Endothelial cell of umbilical vein (primary cell): ENCODE measurements at places on chromosomes 3 and 15.

GRCh38 chr15:87871258-87871681 lies 385.3 kb downstream of the NTRK3 start:
- H3K36me3 ChIP-seq: no peaks in the 10 kb centered on the region
- no peak overlapping the region for H3K27ac ChIP-seq
- no peak for DNase-seq

DNA sequence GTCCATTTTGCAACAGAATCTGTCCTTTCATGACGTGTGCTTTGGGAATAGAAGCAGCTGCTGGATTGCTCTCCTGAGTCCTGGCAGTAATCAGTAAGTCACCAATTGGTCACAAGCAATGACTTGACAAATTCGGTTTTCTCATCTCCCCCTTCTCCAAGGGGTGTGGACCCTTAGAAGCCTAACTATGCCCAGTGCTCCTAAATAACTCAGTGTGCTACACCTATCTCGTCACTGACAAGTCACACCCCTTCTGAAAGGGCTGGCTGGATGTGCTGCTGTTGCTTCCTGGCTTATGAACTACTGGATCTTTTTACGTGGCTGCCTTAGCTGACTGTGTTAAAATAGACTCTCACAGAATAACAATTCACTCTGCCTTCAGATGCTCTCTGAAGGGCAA lies 1351.5 kb downstream of the ZPLD1 start:
- H3K27me3 ChIP-seq: no peaks in the 10 kb centered on the region
- H3K4me3 ChIP-seq: no peak overlapping the region
- no peaks in the 10 kb centered on the region for H3K36me3 ChIP-seq
- H3K4me1 ChIP-seq: no peaks in the 10 kb centered on the region
- DNase-seq: no peak

- no peak overlapping the region for H3K27ac ChIP-seq
- H3K4me1 ChIP-seq: peaks cover 15% of the 10 kb centered on the region
- no peak for DNase-seq
- H3K36me3 ChIP-seq: peaks cover 29% of the 10 kb centered on the region
- H3K27me3 ChIP-seq: no peaks in the 10 kb centered on the region
Measured at GRCh38 chr3:49009396-49009795, 2.2 kb downstream of the WDR6 start.

- H3K4me3 ChIP-seq: no peak overlapping the region
- no peaks in the 10 kb centered on the region for H3K27me3 ChIP-seq
- H3K27ac ChIP-seq: no peak overlapping the region
- no peaks in the 10 kb centered on the region for H3K4me1 ChIP-seq
- H3K36me3 ChIP-seq: no peaks in the 10 kb centered on the region
Measured at GRCh38 chr3:127072971-127073783, 90.3 kb downstream of the PLXNA1 start.

- H3K27ac ChIP-seq: no peak overlapping the region
- no peaks in the 10 kb centered on the region for H3K36me3 ChIP-seq
- no peak for DNase-seq
Measured at GRCh38 chr3:72401005-72401545, 447.2 kb downstream of the SHQ1 start.

DNA sequence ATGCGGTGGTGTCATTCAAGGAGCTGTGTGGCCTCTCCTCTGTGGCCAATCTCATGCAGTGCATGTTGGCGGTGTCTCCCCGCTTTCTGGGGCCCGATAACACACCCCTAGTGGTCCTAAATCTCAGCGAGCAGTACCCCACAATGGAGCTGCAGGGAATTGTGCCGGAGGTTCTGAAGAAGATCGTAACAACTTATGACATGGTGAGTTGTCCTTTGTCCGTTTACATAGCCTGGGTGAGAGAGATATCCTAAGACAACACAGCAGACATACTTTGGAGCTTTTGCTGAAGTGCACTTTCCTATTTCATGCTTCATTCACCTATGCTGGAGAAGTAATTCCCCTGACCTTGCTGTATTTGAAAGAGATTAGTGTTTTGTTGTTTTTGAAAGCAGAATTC lies 130.0 kb downstream of the PLCL2 start:
- no peaks in the 10 kb centered on the region for H3K36me3 ChIP-seq
- H3K4me3 ChIP-seq: no peak overlapping the region
- no peak for DNase-seq
- no peaks in the 10 kb centered on the region for H3K27me3 ChIP-seq
- H3K27ac ChIP-seq: no peak overlapping the region

DNA sequence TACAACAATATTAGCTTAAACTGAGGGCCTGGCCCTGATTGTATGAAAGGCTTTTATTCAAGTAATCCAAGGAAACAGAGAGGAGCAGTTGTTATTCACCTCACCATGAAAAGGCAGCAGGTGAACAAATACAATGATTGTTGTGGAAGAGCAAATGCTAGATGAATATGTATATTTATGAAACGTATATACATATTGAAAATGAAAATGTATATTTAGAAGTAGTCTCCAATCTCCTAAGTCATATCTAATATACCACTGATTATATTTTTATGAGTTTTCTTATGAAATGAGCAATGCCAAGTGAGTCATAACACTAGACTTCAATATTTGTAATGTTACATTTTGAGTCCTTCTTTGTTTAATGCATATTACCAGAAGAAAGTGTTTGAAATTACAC lies 116.2 kb upstream of the KCNMB2 start:
- no peak overlapping the region for H3K27ac ChIP-seq
- H3K27me3 ChIP-seq: no peaks in the 10 kb centered on the region
- H3K4me1 ChIP-seq: no peaks in the 10 kb centered on the region
- H3K4me3 ChIP-seq: no peak overlapping the region

GRCh38 chr15:69704229-69704628 lies 251.6 kb downstream of the RPLP1 start:
- H3K27me3 ChIP-seq: no peaks in the 10 kb centered on the region
- no peak for DNase-seq
- no peaks in the 10 kb centered on the region for H3K4me1 ChIP-seq
- no peaks in the 10 kb centered on the region for H3K36me3 ChIP-seq

- no peak overlapping the region for H3K27ac ChIP-seq
- DNase-seq: peak; percentile 66
- H3K4me3 ChIP-seq: no peak overlapping the region
- no peaks in the 10 kb centered on the region for H3K4me1 ChIP-seq
- no peaks in the 10 kb centered on the region for H3K36me3 ChIP-seq
Measured at GRCh38 chr15:73240866-73241499, 127.8 kb downstream of the HCN4 start.

- peak; percentile 78 for DNase-seq
- H3K27me3 ChIP-seq: no peaks in the 10 kb centered on the region
Measured at GRCh38 chr15:66851311-66852063, 149.5 kb downstream of the SMAD6 start.

- peaks cover 6% of the 10 kb centered on the region for H3K36me3 ChIP-seq
- H3K4me1 ChIP-seq: peaks cover 4% of the 10 kb centered on the region
- no peak overlapping the region for H3K4me3 ChIP-seq
- no peak overlapping the region for H3K27ac ChIP-seq
Measured at GRCh38 chr3:27425896-27426565, 56.8 kb upstream of the NEK10 start.

- no peak overlapping the region for H3K4me3 ChIP-seq
- H3K36me3 ChIP-seq: peaks cover 5% of the 10 kb centered on the region
- H3K27ac ChIP-seq: no peak overlapping the region
- H3K4me1 ChIP-seq: no peaks in the 10 kb centered on the region
- DNase-seq: no peak
Measured at GRCh38 chr15:89157918-89158564, 63.3 kb downstream of the RLBP1 start.

DNA sequence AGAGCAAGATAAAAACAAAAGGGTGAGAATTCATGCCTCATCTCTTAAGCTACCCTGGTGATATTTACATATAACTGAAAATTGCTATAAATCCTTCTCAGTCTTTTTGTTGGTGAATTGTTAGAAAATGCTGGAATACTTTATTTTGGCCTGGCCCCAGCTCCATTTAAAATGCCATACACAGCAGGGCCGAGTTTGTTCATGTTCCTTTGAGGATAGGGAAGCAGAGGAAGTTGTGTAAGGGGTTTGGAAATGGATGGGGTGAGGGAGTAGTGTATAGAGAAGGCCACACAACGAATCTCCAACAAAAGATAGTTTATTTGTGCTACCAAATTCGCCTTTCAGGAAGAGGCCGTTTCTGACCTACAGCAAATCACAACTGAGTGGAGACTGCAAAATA lies 78.6 kb upstream of the ADAMTS9 start:
- no peaks in the 10 kb centered on the region for H3K36me3 ChIP-seq
- DNase-seq: peak; percentile 11
- H3K4me1 ChIP-seq: no peaks in the 10 kb centered on the region
- no peak overlapping the region for H3K27ac ChIP-seq
- no peaks in the 10 kb centered on the region for H3K27me3 ChIP-seq

GRCh38 chr15:82530606-82531379 lies 9.5 kb downstream of the RPS17 start:
- no peaks in the 10 kb centered on the region for H3K27me3 ChIP-seq
- no peaks in the 10 kb centered on the region for H3K4me1 ChIP-seq
- no peak overlapping the region for H3K27ac ChIP-seq
- H3K36me3 ChIP-seq: no peaks in the 10 kb centered on the region

DNA sequence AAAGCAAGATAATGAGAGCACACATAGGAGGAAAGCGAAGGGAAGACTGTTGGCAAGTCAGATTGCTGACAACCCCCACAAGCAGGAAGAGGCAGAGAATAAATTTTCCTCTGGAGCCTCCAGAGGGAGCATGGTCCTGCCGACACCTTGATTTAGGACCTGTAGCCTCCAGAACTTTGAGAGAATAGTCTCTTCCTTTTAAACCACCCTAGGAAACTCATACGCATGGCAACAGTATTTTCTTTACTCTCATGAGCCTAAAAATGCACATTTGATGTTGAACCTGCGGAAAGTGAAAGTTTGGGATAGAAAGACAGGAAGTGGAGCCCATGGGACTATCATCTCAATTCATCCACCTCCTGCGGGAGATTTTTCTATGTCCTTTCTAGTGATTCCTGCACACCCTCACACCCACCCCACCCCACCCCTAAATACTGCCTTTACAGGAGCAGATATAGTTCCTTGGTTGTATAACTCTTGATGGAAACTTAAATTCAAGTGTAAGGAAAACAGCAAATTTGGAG lies 116.7 kb upstream of the LPP start:
- DNase-seq: peak; percentile 43
- H3K36me3 ChIP-seq: no peaks in the 10 kb centered on the region
- no peaks in the 10 kb centered on the region for H3K4me1 ChIP-seq
- no peak overlapping the region for H3K27ac ChIP-seq

- no peak overlapping the region for H3K4me3 ChIP-seq
- H3K27ac ChIP-seq: no peak overlapping the region
- no peaks in the 10 kb centered on the region for H3K4me1 ChIP-seq
- no peak for DNase-seq
- no peaks in the 10 kb centered on the region for H3K36me3 ChIP-seq
- no peaks in the 10 kb centered on the region for H3K27me3 ChIP-seq
Measured at GRCh38 chr3:81968658-81969057, 207.2 kb upstream of the GBE1 start.

GRCh38 chr3:153041181-153041580 lies 120.8 kb upstream of the RAP2B start:
- H3K27ac ChIP-seq: no peak overlapping the region
- no peak for DNase-seq
- H3K27me3 ChIP-seq: no peaks in the 10 kb centered on the region
- peaks cover 12% of the 10 kb centered on the region for H3K4me1 ChIP-seq
- H3K36me3 ChIP-seq: no peaks in the 10 kb centered on the region

- no peaks in the 10 kb centered on the region for H3K36me3 ChIP-seq
- DNase-seq: no peak
- H3K4me1 ChIP-seq: no peaks in the 10 kb centered on the region
- H3K27ac ChIP-seq: no peak overlapping the region
Measured at GRCh38 chr15:99464137-99464536, 101.6 kb upstream of the MEF2A start.

GRCh38 chr3:128481438-128481942 lies 11.5 kb downstream of the GATA2 start:
- H3K27ac ChIP-seq: peak overlapping the region; percentile 19
- peaks cover 7% of the 10 kb centered on the region for H3K36me3 ChIP-seq
- no peaks in the 10 kb centered on the region for H3K27me3 ChIP-seq
- peaks cover 52% of the 10 kb centered on the region for H3K4me1 ChIP-seq
- DNase-seq: peak; percentile 53
- H3K4me3 ChIP-seq: no peak overlapping the region

GRCh38 chr3:132519914-132520313 lies 77.2 kb upstream of the ACKR4 start:
- H3K36me3 ChIP-seq: peaks cover 19% of the 10 kb centered on the region
- no peaks in the 10 kb centered on the region for H3K27me3 ChIP-seq
- no peaks in the 10 kb centered on the region for H3K4me1 ChIP-seq
- H3K4me3 ChIP-seq: no peak overlapping the region
- no peak for DNase-seq
